Activated effector memory CD4-positive, alpha-beta T cell treated with Interleukin-2 at 50 U/mL for 16 hours (primary cell): ENCODE measurements at places on chromosomes 7 and 10.

DNA sequence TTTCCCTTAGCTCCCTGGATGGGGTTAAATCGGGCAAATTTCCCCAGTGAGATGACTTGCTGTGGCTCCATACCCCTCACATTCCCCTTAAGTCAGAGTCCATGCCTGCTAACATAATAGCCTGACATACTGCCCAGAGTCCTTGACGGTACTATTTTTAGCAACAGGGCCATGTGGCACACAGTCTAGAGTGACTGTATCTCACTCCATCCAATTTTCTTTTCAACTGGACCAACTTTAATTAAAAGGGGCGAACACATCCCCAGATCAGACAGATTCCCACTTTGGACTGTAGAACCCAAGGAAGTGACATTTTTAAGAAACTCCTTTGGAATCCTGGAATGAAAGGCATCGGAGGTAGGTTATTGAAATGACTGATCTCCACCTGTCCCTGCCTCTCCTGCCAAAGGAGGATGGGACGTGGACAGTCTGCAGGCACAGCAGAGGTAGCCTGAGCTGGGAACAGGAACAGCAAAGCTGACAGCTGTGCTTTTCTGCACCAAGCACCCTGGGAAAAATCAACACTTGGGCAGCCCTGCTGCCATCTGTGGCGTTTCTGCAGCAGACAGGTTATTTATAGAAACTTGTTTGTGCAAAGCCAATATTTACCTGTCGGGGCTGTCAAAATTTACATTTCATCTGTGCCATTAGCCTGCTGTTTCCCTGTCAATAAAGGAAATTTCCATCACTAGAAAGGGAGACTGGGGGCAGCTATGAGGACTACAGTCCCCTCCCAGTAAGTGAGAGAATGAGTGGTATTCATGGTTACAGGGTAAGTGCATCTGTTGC lies 221.5 kb upstream of the AOAH start:
- no peak for DNase-seq

DNA sequence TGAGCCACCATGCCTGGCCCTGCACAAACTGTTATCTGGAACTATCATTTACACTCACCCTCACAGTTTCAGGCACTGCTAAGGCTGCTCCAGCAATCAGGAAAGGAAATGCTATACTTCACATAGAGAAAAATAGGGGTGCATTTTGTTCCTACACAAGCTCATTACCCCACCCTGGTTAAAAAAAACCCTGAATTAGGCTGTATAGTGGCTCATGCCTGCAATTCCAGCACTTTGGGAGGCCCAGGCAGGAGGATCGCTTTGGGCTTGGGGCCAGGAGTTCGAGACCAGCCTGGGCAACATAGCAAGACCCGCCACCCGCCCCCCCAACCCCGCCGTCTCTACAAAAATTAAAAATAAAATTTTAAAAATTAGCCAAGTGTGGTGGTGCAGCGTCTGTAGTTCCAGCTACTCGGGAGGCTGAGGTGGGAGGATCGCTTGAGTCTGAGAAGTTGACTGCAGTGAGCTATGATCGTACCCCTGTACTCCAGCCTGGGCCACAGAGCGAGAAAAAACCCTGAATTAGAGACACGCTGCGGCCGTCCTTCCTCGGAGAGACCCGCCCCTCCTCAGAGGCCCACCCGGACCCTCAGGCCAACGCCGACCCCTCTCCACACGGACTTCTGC lies 539 bp downstream of the PTCD1 start:
- DNase-seq: no peak

DNA sequence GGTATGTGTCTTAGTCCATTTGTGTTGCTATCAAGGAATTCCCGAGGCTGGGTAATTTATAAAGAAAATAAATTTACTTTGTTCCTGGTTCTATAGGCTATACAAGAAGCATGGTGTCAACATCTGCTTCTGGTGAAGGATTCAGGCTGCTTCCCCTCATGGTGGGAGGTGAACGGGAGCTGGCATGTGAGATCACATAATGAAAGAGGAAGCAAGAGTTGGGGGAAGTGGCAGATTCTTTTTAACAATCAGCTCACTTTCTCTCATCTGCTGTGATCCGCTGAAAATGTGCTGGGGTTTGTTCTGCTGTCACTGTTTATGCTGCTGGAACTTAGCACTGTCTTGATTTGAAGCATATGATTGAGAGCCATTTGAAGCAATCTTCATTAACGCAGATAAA lies 730.0 kb upstream of the SORCS1 start:
- DNase-seq: no peak

DNA sequence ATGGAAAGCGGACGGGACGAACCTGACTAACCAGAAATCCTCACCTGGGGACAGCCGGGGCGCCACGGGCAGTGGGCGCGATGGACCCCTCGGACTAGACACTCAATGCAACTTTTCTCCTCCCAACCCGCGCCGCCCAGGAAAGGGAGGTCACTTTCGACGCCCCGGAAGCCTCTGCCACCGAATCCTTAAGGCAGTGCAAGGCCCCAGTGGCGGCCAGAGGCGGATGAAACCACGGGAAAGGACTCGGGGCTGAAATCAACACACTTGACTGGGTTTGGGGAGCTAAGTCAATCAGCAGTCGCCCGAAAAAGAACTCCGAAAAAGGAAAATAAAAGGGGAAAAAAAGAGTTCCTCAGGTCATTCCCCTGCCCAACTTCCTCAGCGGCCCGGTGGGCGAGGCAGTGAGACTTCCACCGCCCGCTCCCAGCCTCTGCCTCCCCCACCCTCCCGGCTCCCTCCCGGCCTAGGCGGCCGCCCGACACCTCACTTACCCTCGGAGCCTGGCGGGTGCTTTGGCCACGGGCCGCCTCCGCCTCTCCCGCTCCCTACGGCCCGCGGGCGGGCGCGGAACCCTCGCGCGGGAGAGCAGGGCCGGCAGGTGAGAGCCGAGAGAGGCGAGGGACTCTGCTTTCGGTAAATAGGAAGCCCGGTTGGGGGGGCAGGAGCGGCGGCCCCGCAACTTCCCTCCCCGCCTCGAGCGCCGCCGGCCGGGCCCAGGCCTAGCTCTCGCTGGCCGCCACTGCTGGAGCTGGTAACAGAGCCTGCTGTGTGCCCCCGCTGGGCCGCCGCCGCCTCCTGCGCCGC lies 518 bp downstream of the WAPL start:
- DNase-seq: peak; percentile 29

DNA sequence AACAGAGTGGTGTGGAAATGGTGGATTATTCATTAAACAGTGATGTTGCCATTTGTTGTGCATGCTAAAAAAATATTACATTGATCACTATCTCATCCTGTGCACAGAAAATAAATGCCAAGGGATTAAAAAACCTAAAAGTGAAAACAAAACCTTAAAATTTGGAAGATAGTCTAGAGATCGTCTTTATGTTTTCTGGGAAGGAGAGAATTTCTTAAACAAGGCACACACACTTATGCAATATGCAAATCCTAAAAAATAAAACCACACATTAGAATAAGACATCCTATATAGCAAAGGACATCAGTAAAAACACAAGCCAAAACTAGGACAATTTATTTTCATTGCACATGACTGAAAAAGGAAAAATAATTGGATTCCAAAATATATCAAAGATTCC lies 54.5 kb downstream of the MACC1 start:
- no peak for DNase-seq

- no peak for DNase-seq
Measured at GRCh38 chr7:44287488-44288380, 37.7 kb downstream of the CAMK2B start.

DNA sequence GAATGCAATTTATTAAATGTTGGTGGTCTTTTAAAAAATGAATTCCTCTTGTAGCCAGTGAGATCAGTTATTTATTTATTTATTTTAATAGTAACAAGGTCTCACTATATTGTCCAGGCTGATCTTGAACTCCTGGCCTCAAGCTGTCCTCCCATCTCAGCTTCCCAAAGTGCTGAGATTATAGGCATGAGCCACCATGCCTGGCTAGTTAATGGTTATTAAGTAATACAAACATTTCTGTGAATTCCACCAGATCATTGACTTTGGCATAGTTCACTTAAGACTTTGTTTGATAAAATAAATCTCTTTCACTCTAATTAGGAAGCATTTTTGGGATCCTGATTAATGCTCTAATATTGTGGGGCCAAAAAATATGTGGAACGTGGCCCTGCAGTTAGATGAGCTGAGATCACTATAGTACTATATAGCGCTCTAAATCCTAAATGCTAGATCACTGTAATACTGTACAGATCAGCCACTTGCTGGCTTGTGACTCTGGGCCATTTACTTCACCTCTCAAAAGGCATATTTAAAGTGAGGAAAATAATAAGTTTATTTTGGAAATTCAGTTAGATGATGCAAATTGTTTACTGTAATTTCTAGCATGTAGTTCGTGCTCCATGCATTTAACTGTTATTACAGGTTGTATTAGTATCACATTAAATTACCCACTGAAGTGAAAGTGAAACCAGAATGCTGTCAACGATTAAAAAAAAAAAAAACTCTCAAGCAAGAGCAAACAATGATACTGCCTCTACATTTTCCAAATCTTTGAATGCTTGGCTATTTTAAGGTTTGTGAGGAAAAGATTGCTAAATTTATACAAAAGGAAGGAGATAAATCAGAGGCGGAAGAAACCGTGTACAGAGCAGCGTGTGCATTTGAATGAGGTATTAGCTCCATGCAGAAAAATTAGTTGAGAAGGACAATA lies 15.9 kb upstream of the FAS start:
- DNase-seq: no peak

- DNase-seq: no peak
Measured at GRCh38 chr7:7443806-7444350, 91.8 kb downstream of the COL28A1 start.

DNA sequence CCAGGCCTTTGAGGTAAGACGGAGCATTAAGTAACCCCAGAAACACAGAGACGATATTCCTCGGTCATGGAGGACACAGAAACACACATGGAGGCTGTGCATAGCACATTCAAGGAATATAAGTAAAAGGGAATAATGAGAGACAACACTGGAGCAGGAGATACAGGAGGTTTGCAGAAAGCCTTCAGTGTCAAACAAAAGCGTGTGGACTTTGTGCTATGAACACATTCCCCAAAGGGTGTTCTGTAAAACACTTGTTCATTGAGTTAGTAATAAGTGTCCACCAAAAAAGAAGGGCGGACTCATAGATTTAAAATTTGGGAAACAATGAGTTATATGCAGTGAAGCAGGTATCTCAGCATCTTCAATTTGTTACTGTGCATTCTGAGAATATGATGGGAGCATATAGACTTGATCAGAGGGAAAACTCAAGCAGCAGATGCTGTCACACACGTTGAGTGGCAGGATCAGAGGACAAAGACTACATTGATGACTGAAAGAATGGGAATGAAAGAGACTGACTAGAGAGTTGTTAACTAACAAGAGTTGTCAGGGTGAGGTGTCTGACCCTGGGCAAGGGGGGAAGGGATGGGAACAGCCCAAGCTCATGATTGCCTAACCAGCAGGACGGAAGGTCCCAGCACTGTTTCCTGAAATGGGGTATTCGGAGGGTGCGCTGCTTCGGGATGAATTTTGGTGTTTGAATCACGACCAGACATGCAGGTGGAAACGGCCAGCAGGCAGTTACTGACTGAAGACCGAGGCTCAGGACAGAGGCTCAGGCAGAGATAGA lies 85.2 kb upstream of the VIPR2 start:
- DNase-seq: no peak

DNA sequence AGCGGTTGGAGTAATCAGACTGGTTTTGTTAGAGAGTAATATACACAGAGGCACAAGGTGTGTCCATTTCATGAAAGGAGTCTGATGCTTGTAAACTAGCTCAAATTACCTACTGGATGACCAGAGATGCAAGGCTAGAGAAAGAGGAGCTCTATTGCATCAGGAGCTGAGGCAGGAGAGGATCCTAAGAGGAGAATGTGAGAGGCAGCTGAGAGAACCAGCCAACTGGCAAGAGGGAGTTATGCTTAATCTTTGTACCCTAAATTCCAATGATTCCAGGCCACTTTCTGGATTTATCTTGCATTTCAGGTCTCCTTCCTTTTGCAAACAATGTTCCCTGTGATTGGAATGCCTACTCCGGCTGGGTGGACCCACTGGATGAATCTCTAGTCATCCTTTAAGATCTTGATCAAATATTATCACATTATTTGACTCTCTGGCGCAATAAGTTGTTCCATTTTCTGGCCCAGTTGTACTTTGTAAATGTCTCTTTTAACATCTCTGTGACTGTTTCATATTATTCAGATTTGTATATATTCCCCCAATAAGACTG lies 57.5 kb upstream of the PTPN12 start:
- no peak for DNase-seq

DNA sequence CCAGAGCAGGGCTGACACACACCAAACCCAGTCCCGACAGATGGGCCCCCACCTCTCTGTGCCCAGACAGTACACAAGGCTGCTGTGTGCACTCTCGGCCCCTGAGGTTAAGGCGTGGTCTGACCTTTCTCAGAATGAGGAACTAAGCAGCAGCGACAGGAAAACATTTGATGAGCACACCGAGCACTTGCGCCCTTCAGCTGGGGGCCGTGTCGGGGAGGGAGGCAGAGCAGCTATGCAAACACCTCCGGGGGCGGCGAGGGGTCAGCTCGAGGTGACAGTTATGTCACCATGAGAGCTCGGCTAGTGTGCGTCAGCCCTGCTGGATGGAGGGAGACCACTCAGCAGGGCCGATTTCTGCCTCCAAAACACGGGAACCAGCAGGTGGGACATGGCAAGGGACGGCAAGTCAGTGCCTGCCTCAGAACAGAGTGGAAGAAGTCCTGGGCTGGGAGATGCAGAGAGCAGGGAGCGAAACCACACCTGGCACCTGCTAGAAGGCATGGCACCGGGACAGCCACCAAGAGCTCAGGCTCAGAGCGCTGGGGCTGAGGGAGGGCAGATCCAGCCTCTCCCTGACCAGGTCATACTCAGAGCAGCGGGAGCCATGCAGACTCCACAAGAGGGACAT lies 57.4 kb downstream of the CHST15 start:
- DNase-seq: no peak

DNA sequence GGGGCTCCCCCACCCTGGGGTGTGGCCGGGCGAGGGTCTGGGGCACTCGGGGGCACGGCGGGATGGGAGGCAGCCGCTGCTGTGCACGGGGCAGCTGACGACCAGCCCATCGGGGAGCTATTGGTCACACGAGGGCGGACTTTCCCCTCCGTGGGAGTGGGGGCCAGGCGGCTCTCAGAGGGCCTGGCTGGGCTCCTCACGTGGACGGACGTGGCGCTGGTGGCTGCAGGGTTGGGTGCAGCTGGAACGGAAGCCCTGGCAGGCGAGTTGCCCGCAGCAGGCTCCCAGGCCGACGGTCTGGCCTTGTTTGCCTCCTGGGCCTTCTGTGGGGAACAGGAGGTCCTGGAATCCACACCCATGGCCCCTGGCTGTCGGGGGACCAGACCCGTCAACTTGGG lies 14.3 kb downstream of the MICALL2 start:
- DNase-seq: no peak

GRCh38 chr7:29917641-29918040 lies 72.0 kb downstream of the SCRN1 start:
- DNase-seq: no peak

- DNase-seq: no peak
Measured at GRCh38 chr10:86579883-86580520, 58.4 kb upstream of the WAPL start.
